ENCODE measurements at places on chromosomes 13 and 19.

DNA sequence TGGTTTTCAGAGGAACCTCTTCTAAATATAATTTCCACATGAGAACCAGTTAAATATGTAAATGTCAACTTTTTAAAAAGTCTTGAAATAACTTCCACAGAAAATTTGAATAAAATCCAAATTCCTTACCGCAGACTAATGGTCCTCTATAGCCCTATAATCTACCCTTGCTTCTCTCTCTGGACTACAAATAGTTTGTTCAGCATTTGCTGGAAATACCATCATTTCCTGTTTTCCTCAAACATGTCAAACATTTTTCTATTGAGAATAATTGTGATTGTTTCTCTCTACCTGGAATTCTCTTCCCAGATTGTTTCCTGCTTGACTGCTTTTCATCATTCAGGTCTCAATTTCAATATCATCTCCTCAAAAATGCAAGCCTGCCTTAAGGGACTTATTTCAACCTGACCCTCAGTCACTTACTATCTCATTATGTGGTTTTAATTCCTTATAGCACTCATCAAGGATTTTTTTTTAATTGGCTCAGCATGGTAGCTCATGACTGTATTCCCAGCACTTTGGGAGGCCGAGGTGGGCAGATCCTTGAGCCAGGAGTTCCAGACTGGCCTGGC is 898.9 kb upstream of the MIR17HG start:
- no peak for DNase-seq

GRCh38 chr13:31207661-31208552 is 8.1 kb downstream of the B3GLCT start:
- DNase-seq, result no peak

GRCh38 chr13:76438050-76438449 is 448.2 kb downstream of the KCTD12 start:
- no peak for DNase-seq

GRCh38 chr19:18074192-18074591 is 12.5 kb downstream of the IL12RB1 start:
- no peak for DNase-seq

DNA sequence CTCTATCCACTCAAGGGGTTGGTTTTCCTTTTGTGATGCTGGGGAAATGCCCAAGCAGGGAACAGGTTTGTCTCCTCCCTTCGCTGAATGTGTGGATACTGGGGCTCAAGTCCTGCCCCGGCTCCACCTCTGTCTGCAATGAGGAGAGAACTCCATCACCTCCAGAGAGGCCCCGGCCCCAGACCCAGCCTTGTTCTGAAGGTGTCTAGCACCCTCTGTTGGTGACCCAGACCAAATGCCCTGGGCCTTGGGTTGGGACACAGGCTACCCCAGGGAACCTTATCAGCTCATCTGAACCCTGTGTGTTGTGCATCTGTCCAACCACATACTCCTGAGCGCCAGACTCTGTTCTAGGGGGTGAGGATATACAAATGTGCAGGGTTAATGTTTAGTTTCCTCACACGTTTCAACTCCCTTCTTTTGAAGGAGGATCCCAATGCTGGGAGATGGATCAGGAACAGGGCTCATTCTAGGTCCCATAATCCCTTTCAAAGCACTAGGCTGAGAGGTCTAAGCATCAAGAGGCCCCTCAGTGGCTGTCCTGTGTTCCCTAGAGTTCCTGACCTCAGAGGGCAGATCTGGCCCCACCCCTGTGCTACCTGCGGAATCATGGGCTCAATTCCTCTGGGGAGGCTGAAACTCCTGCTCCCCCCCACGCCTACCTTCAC is 112.5 kb upstream of the SLC7A1 start:
- no peak for DNase-seq

DNA sequence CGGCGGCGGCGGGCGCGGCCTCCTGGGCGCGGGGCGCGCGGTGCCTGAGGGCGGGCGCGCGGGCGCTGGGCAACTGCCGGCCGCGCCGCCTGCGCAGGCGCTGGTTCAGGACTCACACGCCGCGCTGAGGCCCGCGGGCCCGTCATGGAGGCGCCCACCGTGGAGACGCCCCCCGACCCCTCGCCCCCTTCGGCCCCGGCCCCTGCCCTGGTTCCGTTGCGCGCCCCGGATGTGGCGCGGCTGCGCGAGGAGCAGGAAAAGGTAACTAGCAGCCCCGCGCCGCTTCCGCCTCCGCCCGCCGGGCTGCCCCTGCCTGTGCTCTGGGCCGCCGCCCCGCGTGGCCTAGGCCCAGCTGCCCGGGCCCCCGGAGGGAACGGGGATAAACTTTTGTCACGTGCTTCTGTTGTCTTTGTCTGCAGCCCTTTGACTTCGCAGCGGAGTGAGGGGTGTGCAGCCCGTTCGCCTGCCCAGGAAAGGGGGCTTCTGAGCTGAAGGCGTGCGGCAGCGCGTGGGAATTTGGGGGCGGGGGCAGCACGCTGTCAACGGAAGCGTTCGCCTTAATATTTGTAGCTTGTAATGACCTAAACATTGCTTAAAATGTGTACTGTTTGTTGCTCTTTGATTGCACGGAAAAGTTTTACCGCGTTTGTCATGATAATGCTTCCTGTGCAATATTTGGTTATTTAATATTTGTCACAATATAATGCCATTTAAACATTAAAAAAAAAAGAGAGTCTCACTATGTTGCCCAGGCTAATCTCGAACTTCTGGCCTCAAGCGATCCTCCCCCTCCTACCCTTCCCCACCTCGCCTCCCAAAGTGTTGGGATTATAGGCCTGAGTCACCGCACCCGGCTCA is 594 bp downstream of the URI1 start:
- no peak for DNase-seq
